Hematopoietic multipotent progenitor cell treated with erythropoietin and hydrocortisone succinate and interleukin-3 and kit ligand, for 6 days (in vitro differentiated cells): ENCODE measurements at places on chromosomes 16 and 17.

DNA sequence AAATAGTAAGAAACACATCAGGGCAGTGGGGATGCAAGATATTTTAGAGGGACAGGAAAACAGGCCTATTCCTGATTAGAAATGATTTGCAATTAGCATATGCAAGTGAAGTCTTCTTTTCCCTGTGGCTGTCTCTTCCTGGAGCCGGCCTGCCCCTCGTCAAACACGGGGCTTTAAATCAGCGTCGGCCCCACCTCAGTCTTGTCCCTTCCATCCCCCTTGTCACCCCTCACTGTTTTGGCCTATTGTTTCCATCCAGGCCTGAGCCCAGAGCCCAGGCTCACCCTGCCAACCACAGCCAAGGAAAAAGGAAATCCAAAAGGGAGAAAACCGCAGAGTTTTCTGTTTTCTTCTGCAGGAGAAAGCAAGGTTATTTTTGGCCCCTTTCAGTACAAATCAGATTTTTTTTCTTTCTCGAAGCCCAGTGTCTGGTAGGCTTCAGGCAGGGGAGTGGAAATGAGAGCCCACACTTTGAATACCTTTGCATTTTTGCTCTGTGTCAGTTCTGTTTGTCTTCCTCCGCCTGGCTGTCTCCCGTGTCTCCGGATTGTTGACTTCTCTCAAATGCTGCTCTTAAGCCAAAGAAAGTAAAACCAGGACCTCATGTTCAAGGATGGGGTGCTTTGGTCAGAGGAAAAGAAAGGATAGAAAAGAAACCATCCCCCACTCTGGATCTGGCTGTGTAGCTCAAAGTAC, 399.9 kb upstream of the CDH11 start:
- no peak for DNase-seq

GRCh38 chr17:49590874-49591273, 15.2 kb downstream of the NXPH3 start:
- DNase-seq, result no peak

DNA sequence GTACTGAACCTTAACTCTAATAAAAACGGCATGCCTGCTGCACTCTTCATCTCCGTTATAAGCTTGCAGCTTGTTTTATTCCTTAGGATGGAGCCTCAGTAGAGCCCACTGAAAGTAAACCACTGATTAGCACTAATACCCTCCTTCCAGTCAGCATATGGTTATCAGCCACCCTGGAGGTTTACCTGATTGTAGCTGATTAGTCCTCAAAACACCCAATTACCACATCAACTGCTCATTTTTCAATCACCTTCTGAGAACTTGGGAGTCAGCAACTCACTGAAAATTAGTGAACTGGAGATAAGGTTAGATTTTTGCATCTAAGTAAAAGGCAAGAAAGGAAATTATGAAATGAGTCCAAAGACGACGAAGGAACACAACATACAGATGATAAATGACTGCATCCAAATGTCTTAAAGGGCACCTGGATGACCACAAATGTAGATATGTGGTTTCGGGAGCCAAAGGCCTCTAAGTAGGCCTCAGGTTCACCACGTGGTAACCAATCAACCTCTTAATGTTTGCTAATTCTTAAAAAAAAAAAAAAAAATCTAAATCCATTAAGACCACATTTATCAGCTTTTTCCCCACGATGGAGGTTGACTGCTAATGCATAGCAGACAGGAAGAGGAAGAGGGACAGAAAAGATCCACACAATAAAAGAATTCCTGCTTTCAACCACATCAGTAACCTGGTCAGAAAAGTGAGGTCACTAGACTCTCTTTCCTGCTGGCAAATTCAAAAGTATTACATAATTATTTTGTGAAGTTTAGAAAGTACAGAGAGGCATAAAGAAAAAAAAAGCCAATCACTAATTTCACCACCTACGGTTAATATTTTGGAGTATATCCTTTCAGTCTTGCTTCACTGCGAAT, 28.0 kb downstream of the DCUN1D3 start:
- DNase-seq, result peak; percentile 71

GRCh38 chr16:12265108-12265507, 288.6 kb downstream of the SNX29 start:
- no peak for DNase-seq
